ENCODE measurements at places on chromosomes 5 and 9.

- no peak for DNase-seq
These were observed 370.9 kb downstream of the DIRAS2 start for GRCh38 chr9:90271707-90272106.

DNA sequence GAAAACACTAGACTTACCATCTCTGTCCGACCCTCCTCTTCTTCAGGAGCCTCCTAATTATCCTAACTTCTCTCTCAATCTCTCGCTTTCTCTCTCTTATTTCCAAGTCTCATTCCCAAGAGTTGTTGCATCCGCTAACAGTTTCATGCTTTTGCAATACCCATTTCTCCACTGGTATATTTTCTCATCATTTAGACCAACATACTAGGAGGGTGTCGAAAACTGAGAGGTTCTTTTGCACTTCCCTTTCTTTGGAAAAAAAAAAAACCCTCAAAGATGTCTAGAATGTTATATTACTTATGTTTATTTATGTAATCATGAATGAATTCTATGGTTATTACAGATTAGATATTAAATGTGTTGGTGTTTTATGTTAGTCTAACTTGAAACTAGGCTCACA is 35.9 kb downstream of the SPZ1 start:
- DNase-seq: no peak

DNA sequence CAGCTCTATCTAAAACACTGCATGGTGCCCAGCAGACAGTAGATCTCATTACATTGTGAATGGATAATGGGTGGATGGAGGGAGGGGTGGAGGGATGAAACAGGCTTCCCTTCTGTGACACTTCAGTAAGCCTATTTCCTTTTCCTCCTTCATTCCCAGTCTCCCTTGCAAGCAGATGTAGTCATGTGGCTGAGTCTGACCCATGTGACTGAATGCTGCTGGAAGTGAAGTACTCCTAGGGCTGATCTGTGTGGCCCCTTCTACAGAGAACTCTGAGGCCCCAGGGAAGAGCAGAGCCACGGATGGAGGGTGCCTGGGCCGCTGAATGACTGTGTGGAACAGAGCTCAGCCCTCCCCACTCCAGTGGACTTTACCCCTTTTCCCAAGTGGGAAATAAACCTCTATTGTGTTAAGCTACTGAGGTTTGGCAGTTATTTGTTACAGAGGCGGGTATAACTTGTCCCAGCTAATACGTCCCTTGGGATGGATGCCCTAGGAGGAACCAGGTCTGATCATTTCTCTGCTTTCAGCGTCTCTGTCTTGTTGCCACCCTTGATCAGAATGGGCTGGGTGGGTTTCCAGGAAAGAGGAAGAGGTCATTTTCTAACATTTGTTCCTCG is 176.1 kb upstream of the MVB12B start:
- DNase-seq: no peak

GRCh38 chr9:3398232-3398648 is 127.6 kb downstream of the RFX3 start:
- DNase-seq: no peak

DNA sequence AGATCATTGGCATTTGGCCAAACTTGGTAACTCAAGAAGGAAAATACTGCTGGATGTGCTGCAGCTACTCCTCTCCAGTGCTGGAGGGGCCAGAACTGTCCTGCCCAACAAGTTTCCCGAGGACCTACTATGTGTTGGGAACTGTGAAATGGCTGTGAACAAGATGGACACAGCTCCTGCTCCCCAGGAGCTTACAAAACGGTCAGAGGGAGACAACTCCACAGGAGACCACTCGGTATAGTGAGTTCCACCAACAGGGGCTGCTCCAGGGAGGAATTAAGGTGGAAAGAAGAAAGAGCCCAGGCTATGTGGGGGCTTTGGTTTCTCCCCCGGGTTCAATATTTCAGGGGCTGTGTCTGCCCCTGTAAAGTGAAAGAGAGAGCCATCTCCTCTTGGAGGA is 78.8 kb downstream of the GNA14 start:
- DNase-seq: no peak

DNA sequence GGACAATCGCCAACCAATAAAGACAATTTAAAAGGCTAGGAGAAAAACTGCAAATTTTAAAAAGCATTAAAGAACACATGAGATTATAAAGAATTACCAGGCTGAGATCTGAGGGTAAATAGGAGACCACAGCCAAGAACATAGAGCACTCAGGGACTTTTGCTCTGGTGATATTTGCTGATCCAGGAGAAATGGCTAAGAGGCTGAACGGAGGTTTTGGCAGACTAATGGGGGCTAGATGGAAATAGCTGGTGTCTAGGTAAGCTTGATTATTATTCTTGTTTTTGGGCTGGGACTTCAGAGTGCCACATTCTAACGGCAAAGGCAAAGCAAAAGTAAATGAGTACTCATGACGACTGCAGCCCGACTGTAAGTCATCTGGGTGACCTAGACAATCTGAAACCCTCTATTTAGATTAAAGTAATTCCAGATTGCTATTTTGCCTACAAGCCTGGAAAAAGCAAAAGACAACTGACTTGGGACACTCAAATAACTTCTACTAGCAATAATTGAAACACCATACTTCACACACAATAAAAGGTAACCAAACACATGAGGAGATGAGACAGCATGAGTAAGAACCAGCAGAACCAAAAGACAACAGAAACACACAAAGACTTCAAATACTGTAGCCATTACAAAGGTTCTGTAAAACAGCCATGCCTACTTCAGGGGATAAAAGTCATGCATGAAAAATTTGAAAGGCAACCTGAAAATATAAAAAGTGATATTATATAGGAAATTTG is 68.8 kb downstream of the JAKMIP2 start:
- no peak for DNase-seq

GRCh38 chr5:64807520-64807919 is 38.8 kb downstream of the CWC27 start:
- DNase-seq: no peak

GRCh38 chr9:126456441-126457174 is 130.0 kb downstream of the MVB12B start:
- no peak for DNase-seq

- DNase-seq: no peak
These were observed 32.8 kb upstream of the ADAMTS2 start for GRCh38 chr5:179378116-179378440.

DNA sequence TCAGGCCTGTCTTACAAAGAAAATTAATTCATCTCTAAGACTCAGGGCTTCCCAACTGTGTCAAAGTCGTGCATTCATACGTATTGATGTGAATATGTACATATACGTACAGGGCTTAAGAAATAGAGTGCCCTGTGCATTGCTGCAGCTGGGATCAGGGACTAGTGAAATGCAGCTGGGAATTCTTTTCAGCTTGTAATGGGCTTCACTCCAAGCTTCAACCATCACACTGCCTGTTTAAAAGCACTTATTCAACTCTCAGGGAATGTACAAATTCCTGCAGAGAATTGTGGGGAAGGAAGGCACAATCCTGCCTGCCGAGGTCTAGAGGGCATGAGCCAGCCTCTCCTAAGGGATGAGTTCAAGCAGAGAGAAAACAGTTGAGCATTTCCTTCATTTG is 59.6 kb upstream of the MAN2A1 start:
- no peak for DNase-seq

DNA sequence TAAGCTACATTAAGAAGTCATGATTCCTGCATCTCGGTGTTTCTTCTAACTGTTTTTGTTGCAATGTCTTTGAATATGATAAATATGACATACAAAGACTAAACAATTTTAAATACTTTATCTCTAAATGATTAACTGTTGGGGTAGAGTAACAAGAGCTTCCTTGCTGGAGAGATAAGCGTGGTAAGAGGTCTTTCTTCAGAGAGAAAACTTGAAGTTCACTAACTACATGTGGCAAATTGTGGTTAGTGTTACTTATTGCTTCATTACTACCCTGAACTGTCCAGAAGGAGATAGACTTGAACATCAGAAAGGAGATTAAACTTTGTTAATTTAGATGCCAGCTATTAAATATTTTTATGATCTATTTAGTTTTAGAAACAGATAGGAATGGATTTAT is 7.0 kb upstream of the ARSB start:
- DNase-seq: no peak

GRCh38 chr5:11030671-11031070 is 269.6 kb upstream of the DAP start:
- no peak for DNase-seq

- no peak for DNase-seq
These were observed 3.3 kb upstream of the SLC6A19 start for GRCh38 chr5:1197876-1198666.

DNA sequence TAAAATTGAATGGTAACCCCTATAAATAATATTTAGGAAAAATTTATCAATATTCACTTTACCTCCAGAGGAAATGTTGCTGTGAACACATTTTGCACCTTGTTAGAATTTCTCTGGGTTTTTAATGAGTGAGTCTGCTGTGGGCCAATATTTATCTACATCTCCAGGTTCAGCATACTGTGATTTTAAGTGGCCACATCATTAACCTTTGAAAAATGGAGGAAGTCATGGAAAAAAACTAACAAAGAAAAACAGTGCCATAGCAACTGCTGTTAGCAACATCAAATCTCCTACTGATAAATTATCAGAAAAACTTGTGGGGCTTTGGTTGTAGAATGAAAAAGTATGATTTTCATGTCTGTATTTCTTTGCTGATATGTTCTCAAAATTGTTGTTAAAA is 55.0 kb downstream of the CD180 start:
- no peak for DNase-seq

- no peak for DNase-seq
These were observed 207.3 kb downstream of the TMEM38B start for GRCh38 chr9:105901514-105902109.

GRCh38 chr5:146877783-146878475 is 628 bp downstream of the PPP2R2B start:
- DNase-seq: peak; percentile 10

DNA sequence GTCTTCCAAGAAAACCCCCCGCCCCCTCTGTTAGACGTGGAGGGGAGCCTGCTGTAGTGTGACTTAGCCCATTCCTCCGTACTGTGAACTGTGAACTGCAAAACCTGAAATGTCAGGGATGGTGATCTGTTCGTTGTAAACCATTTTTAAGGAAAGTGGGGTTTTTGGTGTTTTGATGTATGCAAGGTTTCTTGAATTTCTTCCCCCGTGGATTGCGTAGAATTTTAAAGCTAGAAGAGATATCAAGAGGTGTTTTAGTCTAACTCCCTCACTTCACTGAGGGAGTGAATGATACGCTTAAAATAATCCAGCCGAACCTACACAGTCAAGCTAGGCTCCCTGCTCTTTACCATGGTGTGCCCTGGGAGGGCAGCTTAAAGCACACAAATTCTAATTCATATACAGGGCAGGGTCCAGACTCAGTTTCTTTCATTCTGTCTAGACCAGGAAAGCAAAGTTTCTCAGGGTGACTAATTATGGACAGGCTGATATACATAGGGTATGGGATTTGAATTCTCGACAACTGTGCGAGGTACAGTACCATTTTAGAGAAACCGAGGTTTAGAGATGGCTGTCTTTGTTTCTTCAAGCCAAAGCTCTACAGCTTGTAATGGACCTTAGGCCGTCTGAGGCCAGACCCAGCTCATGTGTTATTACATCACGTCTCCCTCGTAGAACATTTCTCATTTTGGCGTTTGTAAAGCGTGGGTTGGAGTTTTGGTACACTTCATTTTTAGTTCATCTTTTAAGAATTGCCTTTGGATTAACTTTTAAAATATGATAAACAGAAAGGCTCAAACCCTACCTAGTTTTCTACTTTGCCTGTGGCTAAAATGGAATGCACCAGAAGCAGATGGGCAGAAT is 2.7 kb downstream of the PTGER4 start:
- no peak for DNase-seq

GRCh38 chr5:65696892-65697291 is 25.0 kb downstream of the SGTB start:
- DNase-seq: no peak

- DNase-seq: no peak
These were observed 783 bp upstream of the ZFR start for GRCh38 chr5:32445287-32445758.

DNA sequence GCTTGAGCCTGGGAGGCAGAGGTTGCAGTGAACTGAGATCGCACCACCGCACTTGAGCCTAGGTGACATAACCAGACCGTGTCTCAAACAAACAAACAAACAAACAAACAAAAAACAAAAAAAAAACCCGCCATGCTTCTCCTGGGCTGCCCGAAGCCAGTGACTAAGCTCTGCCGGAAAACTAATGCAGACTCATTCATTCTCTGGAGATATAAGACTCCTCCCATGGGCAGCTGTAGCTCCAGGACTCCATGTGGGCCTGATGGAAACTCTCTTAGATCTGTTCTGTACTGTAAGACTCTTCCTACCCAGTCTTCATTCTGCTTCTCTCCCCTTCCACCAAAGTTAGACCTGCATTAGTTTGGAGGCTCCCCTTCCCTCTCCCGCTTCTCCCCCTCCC is 11.1 kb downstream of the GLDC start:
- no peak for DNase-seq

- DNase-seq: no peak
These were observed 63.1 kb upstream of the SMARCA2 start for GRCh38 chr9:1952001-1952400.

DNA sequence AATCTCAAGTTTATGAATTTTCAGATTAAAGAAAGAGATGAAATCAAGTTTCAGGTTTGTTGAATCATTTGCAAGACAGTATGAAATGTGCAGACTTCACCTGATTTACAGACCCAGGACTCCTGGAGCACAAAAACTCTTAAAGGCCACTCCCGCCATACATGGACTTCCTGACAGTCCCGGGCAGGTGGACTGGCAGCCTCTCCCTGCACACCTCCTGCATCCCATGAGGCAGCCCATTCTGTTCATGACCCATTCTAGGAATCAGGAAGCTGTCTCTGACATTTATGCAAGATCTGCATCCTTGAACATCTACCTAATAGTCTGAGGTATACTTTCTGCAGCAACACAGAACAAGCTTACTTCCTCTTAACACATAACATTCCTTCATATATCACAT is 5.9 kb downstream of the DDX31 start:
- DNase-seq: no peak

DNA sequence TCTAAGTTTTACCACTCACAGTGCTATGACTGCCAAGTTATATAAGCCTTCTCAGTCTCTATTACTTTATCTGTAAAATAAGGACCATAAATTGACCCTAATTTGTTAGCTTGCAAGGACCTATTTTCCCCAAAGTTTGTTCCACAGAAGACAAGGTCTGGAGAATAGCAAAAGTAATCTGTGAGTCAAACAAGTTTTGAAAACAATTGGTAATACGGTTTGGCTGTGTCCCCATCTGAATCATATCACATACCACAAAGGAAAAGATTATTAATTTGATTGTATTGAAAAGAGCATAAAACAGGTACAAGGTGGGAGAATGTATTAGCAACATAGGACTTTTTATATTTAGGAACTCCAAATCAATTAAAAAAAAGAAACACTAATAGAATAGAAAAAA is 124.0 kb upstream of the TARS1 start:
- no peak for DNase-seq

GRCh38 chr9:132646726-132647125 is 23.1 kb downstream of the DDX31 start:
- DNase-seq: no peak

DNA sequence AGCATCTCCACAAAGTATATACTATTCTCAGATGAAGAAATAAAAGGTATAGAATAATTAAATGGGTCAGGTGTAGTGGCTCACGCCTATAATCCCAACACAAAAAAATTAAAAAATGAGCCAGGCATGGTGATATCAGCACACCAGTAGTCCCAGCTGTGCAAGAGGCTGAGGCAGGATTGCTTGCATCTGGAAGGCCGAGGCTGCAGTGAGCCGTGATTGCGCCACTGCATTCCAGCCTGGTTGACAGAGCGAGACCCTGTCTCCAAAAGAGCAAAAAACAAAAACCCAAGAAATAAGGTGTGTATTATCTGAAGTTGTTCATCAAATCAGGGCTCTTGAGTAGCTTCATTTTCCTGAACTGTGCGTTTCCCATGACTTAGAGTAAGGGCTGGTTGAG is 83.2 kb upstream of the MYO10 start:
- DNase-seq: no peak

Data from stimulated activated CD4-positive, alpha-beta T cell treated with anti-CD3 and anti-CD28 coated beads, Interleukin-4, amount 100 ng/mL, for 1 hour (primary cell).